T-cell (primary cell): ENCODE measurements at places on chromosomes 6 and 20. TPM values are rescaled to one million over a fixed set of nuclear protein-coding genes. Genes with fewer than 3 reads are reported as not detected.

DNA sequence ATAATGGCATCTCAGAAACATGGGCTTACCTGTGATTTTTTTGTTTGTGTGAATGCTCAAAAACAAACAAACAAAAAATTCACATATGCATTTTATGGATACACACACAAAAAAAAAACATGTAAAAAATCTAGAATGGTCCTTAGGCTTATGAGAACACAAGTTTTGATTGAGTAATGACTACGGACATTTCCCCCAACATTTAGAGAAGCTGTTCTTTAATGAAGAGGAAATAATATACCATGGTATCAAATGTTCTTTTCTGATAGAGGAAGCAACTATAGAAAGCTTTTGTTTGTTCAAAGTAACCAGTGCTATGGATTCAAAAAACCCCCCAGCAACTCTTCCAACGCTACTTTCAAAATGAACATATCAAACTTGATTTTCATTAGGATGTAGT, 8.6 kb upstream of the CALHM6 start:
- no peak for DNase-seq

- no peak for DNase-seq
These were observed 2.0 kb downstream of the PI3 start for GRCh38 chr20:45176526-45177267.

- DNase-seq, result no peak
These were observed 1.7 kb downstream of the GHRH start for GRCh38 chr20:37259865-37260264.

- DNase-seq, result no peak
These were observed 7.9 kb downstream of the KIAA1755 start for GRCh38 chr20:38252292-38253288.

GRCh38 chr6:93418033-93418407, 1.3 kb downstream of the EPHA7 start:
- no peak for DNase-seq

DNA sequence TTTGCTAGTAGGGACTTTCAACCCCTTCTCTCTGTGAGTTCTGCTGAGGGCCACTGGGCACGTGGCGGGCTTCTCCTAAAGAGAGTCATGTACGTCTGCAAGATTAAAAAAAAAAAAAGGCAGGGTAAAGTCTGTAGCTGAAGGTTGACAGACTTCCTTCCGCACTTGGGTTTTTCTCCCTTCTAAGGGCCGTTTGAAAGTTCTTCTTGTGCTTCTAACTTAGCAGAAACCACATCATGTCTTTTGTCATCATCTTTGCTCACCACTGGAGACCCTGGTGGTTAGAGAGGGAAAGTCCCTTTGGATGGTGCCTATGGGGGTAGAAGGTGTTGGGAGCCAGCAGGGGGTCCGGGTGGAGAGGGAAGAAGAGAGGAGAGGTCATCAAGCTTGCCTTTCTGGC, 31.4 kb downstream of the PRDM1 start:
- peak; percentile 67 for DNase-seq

- DNase-seq, result no peak
These were observed 223.9 kb downstream of the LY86 start for GRCh38 chr6:6812427-6812826.

GRCh38 chr6:49269190-49269589, 193.9 kb downstream of the MMUT start:
- DNase-seq, result no peak

DNA sequence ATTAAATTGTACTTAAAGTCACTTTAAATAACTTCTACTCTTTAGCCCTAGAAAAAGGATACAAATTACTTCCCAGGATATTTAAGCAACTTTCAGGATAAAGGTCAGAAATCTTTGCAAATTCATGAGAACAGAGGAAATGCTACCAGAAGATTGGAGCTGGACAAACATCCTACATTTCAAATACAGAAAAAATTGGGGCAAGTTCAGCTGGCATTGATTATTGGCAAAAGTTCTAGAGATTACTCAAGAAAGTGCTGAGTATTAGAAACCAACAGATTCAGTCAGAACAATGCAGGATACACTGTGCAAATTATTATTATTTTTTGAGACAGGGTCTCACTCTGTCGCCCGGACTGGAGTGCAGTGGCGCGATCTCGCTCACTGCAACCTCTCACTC, 6.0 kb downstream of the SLC22A23 start:
- no peak for DNase-seq

DNA sequence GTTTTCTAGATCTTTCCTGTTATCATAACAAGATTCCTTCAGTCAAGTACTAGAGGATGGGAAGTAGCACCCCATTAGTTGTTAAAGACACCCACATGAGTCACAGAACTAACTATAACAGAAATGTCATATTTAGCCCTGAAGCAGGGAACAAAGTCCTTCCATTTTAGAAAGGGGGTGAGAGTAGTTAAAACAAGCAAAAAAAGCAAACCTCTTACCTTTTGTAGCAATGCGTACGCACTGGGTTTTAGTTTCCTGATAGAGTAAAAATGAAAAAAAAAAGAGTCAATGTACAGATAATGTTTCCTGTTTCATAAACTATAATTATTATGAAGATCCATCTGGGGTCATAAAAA, 163.7 kb upstream of the THEMIS start:
- no peak for DNase-seq

DNA sequence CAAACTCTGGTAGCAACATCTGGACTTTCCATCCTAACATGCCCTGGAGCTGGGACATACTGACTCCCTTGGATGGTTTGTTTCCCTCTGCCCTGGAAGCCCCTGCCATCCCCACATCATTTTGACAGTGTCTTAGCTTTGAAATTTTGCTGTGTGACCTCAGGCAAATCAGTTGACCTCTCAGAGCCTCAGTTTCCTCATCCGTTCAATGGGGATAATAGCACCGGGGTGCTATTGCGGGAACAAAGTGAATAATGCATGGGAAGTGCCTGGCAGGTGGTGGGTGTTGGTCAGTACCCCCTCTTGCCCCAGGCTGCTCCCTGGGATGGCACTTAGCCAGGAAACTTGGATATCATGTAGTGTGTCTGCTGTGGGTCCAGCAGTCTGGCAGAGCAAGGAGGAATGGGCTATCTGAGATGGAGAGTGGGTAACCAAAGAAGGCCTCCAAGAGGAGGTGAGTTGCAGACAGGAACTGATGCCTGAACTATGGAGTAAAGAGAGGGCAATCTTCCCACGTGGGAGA, 88.6 kb downstream of the MRPL14 start:
- DNase-seq, result no peak

- no peak for DNase-seq
These were observed 65.9 kb downstream of the RIN2 start for GRCh38 chr20:19823971-19824370.

- peak; percentile 42 for DNase-seq
These were observed 2.9 kb upstream of the BMP6 start for GRCh38 chr6:7723041-7723447.

GRCh38 chr6:56356426-56356825, 109.0 kb upstream of the COL21A1 start:
- DNase-seq, result no peak

- no peak for DNase-seq
These were observed 53.5 kb downstream of the TCP11 start for GRCh38 chr6:35087361-35088280.

GRCh38 chr6:152087096-152087495, 279.6 kb downstream of the ESR1 start:
- DNase-seq, result no peak

GRCh38 chr20:25470045-25470444, 62.6 kb downstream of the GINS1 start:
- DNase-seq, result peak; percentile 13

DNA sequence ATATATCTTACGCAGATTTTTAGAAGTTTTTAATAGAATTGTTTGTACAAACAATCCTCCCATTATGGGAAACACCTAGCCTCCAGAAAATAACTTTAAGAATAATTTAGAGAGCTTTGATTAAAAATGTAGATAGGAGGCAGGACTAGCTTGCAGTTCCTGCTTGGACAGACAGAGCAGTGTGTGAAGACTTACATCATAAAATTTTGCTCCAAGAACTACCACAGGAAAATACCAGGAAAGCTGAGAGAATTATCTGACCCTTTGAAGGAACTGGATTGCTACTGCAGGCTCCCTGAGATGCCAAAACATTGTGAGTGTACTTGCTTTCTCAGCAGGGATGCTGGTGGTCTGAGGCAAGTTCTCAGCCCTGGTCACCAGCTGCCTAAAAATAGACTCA, 64.2 kb downstream of the EYS start:
- DNase-seq, result no peak

DNA sequence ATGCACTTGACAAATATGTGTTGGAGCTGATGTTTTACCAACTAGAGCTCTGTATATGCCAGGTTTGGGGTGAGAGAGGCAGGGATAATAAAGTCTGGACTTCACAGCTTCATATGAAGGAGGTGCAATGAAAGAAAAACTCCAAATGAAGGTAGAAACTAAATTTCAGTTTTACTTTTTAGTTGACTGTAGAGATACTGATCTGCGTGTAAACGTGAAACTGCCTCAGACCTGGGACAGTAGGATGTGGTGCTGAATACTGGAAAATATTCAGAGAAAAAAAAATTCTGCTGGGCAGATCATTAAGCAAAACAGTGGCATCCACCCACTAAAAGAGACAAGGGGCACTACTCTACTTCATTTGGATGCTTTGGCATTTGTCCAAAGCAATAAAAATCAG, 94.5 kb downstream of the BACH2 start:
- no peak for DNase-seq

GRCh38 chr6:36800223-36801076, 38.8 kb downstream of the CPNE5 start:
- DNase-seq, result no peak

DNA sequence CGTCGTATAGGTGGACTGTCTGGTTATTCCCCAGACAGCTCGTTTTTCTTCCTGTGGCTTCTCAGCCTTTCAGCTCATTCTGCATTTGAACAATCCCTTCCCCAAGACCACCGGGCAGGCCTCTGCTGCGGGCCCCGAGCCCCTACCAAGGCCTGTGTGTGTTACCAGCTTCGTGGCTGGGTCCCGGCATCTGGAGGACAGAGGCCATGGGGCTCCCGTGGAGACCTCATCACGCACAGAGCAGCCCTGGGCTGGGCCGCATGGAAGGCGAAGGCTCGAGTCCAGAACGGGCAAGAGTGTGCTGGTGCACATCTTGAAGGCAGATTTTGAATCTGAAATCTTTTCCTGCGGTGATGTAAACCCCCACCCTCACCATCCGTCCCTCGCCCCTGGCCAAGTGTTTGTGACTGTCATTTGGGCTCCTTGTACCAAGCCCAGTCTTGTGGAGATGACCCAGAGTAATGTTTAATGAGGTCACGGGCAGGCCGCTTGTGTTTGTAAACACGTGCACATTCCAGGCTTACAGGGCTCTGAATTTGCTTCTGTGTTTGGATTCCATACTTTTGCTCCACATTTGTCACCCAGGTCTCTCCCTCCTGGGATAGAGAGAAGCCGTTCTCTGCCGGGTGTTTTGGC, 119.6 kb downstream of the CDH4 start:
- DNase-seq, result no peak

GRCh38 chr6:72564231-72564630, 57.6 kb upstream of the KCNQ5 start:
- DNase-seq, result no peak

GRCh38 chr6:1153696-1154245, 158.1 kb upstream of the FOXQ1 start:
- DNase-seq, result no peak

GRCh38 chr6:137811916-137812553, 55.0 kb upstream of the TNFAIP3 start:
- DNase-seq, result no peak

- no peak for DNase-seq
These were observed 418.7 kb downstream of the CBLN4 start for GRCh38 chr20:55586610-55587009.

DNA sequence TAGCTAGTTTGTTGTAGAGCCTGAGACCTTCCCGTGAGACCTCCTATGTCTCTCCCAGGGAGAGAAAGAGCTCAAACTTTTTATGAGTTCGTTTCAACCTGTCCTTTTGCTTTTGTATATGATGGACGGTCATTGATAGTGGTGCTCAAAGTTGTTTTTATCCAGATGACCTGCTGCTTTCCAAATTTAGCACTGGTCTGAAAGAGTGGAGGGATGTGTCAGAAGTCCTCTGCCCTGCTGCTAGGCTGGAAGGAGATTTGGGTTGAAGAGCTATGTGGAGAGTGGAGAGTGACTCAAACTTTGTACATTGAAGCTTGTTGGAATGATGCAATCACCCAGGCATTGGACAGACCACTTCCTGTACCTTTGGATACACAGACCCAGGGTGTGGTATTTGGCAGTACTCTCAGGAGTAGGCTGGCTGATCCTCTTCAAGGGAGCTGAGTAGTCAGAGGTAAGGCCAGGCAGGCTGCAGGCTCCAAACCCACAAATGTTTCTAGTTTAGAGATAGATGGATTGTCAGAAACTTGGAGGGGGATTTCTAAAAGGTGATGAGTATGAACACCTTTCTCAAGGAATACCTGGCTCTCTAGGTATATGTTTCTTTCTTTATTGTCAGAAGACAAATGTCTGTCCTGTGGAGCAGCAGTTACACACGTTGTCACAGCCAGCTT, 49.4 kb upstream of the RREB1 start:
- DNase-seq, result no peak

GRCh38 chr20:8664778-8665177, 404.1 kb upstream of the PLCB4 start:
- no peak for DNase-seq

GRCh38 chr6:34095136-34095505, 50.8 kb downstream of the GRM4 start:
- no peak for DNase-seq

DNA sequence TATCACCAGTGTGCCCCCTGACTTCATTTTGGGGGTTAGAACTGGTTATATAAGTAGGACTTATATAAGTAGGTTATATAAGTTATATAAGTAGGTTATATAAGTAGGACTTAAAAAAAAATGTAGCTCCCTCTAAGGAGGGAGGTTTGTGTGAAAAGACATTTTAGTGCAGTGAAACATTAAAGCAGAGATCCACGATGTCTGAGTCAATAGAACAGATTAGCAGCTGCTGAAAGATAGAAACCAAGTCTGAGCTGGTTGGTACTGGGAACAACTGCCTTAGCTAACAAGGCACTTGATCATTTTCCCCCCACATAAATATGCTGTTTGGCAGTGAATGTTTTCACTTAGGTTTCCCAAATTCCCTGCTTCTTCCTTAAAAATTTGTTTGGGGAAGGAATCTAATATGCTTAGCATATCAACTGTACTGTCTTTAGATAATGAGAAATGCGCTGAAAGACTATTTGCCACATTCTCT, 2.1 kb upstream of the RPS12 start:
- no peak for DNase-seq

GRCh38 chr6:84731901-84732300, 32.5 kb downstream of the TBX18 start:
- no peak for DNase-seq

TRDN gene
- not detected for total RNA-seq

PRPH2 gene
- total RNA-seq, result not detected

OPRM1 gene
- not detected for total RNA-seq

TCP11 gene
- not detected for total RNA-seq

RNF144B gene
- 3.7 TPM for total RNA-seq

ANKRD66 gene
- total RNA-seq, result not detected

HNF4A gene
- total RNA-seq, result 0.32 TPM

IP6K3 gene
- total RNA-seq, result not detected

ZNF322 gene
- 5.3 TPM for total RNA-seq

SAMD10 gene
- 16.1 TPM for total RNA-seq

TMEM217 gene
- 0.49 TPM for total RNA-seq

SMLR1 gene
- not detected for total RNA-seq

TFAP2A gene
- total RNA-seq, result 0.28 TPM
